HT1080 (cell line): ENCODE measurements at places on chromosomes 2 and 18. TPM values are rescaled to one million over a fixed set of nuclear protein-coding genes. Genes with fewer than 3 reads are reported as not detected.

DNA sequence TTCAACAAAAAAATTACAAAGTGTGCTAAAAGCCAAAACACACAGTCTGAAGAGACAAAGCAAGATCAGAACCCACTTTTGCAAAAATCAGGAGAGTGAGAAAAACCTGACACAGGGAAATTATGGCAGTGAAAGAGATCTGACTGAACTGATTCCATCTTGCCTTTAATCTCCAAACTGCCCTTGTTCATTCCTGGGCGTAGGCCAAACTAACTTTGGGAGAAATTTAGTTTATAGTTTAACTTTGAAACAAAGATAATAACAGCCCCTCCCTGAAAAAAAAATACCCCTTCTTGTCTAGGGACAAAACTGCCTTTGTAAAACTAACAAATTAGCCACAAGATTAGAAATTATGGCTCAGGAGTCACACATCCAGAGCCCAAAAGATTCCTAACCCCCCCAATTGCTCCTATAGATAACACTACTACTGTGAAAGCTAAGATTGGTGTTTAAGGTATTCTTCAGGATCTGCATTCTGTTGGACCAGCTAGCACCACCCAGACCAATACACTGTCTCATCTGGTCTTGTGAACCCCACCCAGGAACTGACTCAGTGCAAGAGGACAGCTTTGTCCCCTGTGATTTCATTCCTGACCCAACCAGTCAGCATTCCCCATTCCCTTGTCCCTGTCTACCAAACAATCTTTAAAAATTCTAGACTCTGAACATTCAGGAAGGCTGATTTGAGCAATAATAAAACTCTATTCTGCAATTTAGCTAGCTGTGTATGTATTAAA is 226.1 kb upstream of the SH3BP4 start:
- no peak for DNase-seq

Gene TRPM8
- 0.07 and 1.3 TPM in 2 replicates for total RNA-seq

Gene FOXI3
- not detected in 2 replicates for total RNA-seq

GRCh38 chr18:36419188-36419899 is 121.8 kb downstream of the FHOD3 start:
- DNase-seq: no peak

Gene NOSTRIN
- total RNA-seq: not detected in 2 replicates
